Stimulated activated CD4-positive, alpha-beta T cell treated with anti-CD3 and anti-CD28 coated beads, Interleukin-1b, Interleukin-23, amount 100 ng/mL, for 24 hours (primary cell): ENCODE measurements at places on chromosomes 3 and 15.

- no peak for DNase-seq
Measured at GRCh38 chr3:111768571-111769100, 90.4 kb upstream of the PHLDB2 start.

- no peak for DNase-seq
Measured at GRCh38 chr3:136783708-136784191, 31.6 kb upstream of the STAG1 start.

DNA sequence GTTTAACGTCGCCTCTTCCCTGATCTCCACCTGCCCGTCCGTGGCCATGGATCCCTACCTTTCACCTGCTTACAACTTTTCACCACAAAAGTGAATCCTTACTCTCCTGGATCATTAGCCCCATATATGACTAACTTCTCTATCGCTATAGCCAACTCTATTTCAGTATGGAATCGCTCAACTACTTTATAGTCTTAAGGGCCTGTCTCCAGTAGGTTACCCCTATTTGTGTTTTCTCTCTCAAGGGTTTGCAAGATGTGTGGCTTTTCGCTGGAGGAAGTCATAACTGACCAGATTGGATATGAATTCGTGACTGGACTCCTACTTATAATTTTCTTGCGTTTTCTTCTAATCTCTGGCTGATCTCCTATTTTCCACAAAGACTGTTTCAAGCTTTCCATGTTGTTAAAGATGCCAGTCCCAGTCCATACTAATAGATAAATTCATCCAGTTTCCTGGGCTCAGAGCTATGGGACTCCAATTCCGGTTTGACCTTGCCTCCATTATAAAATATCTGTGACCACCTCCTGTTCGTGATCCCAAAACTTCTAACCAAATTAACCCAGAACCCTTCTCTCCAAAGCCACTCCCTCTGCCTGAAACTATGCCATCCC lies 1.3 kb upstream of the STAG1 start:
- no peak for DNase-seq

DNA sequence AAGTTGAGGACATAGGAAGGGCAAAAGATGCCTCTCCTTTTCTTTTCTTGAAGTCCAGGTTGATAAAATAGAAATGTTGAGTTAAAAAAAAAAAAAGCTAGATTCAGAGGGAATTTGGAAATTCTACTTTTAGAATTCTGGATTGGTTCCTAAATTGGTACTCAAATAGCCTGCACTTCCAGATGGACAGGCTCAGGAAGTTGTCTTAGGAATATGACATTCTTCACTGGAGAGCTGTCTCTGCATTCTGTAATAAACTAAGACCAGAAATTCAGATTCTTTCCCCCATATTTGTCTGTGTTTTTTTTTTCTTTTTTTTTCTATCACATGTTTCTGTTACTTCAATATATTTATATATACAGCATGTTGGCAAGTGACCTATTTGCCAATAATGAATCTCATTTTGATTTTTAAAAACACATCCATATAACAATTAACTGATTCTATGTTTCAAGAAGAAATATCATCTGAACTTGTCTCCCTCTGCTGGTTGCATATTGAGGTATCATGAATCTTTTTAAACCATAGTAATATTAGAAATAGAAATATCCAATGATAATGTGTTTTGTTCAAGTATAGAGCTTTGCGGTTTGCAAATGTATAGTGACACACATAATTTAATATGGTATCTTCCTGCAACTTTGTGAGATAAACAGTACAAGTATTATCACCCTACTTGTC lies 8.5 kb upstream of the LSAMP start:
- no peak for DNase-seq

DNA sequence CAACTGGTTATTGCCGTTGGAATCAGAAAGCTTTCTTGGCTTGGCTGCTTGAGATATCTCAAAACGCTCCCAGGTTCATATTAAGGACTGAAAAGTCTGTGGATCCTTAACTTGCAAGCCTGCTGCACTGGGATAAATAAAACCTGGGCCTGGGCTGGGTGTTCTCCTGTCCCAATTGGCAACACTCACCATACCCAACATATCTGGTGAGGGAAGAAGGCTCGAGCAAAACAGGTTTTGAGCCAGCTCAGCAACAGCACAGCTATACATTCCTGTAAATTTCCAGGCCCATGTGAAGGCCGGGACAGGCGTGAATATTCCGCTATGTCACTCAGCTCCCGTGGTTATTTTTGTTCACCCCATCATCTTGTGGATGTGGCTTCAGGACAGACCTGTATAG lies 169.0 kb upstream of the BCL6 start:
- no peak for DNase-seq

DNA sequence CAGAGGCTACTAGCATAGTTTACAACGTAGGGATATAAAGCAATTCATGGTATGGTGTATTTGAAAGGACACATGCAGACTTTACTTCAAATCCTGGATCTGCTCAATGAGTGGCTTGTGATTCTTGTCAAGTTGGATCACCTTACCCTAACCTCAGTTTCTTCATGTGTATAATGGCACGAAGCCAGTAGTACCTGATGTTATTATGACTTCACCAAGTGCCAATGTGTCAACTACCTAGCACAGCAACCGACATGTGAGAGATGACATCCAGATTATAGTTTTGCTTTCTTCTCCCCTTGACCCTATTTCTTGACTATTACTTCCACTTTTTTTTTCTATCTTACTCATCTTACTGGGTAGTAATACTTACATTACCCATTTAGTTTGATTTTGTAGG lies 304.5 kb downstream of the RBMS3 start:
- no peak for DNase-seq

GRCh38 chr3:31041161-31041978 lies 146.9 kb upstream of the GADL1 start:
- no peak for DNase-seq
